Suppressor macrophage treated with lipopolysaccharide for 4 hours (primary cell): ENCODE measurements at places on chromosomes 2 and 18.

GRCh38 chr2:172578054-172578453, 22.2 kb downstream of the PDK1 start:
- DNase-seq = peak; percentile 15

GRCh38 chr2:174158003-174158402, 90.3 kb downstream of the OLA1 start:
- DNase-seq = peak; percentile 45

DNA sequence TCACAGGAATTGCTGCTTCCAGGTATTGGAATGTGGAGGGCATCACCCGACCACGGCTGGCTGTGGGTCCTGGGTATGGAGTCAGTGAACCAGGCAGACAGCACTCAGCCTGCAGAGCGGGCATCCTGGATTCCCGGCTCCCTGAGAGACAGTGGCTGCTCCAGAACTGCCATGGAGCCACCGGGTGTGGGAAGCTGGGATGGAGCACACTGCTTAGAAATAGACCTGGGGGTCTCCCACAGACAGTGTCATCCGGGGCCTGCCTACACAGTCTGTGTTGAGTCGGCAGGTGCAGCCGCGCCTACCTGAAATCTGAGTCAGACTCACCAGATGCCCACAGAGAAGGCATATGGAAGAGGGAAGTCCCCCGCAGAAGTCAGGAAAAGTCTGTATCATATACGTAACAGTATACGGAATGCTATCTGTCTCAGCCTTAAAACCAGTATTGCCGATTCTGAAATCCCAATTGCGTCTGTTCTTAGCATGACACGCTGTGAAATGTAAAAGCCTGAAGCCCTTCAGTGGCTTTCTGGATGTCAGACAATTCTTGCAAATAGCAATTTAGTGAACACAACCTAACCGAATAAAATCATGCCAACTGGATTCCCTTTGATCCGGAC, 509.7 kb upstream of the MYT1L start:
- DNase-seq = no peak

DNA sequence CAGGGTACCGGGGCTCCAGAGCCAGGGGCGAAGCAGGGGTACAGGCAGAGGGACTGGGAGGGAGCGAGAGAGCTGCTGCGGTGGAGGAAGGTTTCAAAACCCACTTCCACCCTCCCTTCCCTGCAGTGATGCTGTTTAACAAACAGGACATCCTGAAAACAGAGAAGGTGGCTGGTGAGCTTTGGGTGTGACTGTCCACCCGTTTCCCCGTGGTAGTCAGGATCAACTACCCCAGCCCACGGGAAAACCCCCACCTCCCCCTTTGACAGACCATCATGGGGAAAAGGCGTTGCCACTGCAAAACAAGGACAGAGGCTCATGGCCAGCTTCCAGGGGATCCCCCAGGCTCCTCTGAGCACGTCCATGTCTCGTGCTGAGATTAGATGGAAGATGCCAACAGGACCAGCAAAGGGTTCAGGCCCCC, 12.9 kb downstream of the TMEM185B start:
- peak; percentile 78 for DNase-seq

- DNase-seq = no peak
Observed at GRCh38 chr2:219293736-219294231, 14.6 kb downstream of the DNAJB2 start.

GRCh38 chr18:55475916-55476315, 112.1 kb downstream of the TCF4 start:
- DNase-seq = no peak

DNA sequence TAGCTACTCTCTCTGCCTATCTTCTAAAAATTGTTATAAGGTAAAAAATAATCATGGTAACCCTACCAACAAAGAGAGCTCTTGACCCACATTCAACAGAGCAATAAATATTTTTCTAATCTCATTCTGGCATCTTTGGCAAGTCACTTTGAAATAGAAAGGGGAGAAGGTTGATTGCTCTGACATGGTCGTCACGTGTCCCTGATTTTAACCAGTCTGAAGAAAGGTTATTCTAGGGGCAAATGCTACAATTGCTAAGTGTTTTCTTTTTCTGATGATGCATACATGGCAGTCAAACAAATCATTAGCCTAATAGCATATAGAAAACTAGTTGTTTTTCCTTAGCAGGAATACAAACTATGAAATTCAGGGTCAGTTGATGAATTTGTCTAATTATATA, 153.3 kb upstream of the MAP3K20 start:
- DNase-seq = no peak

- no peak for DNase-seq
Observed at GRCh38 chr18:31609886-31610285, 18.2 kb downstream of the TTR start.

DNA sequence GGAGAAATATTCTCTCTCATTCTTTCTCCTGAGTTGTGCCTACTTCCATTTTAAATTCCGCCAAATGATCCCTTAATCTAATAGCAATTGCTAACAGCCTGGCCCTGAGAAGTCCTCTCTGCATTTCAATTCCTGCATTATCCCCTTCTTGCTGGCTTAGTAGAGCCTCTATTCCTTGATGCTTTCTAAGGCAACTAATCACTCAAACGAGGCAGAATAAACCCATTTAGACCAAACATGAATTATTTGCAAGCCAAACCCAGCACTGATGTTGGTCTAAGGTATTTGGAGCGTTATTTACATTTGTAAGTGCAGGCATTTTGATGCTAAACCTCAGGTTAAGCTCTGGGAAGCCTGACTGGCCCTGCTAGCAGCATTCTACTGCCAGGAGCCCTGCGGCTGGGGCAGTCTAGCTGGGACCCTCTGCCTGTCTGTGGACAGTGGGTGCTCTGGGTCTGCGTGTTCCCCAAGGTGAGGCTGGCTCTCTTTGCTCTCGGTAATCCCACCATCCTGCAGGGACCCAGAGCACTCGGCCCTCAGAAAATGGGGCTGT, 173.1 kb upstream of the HS6ST1 start:
- no peak for DNase-seq

DNA sequence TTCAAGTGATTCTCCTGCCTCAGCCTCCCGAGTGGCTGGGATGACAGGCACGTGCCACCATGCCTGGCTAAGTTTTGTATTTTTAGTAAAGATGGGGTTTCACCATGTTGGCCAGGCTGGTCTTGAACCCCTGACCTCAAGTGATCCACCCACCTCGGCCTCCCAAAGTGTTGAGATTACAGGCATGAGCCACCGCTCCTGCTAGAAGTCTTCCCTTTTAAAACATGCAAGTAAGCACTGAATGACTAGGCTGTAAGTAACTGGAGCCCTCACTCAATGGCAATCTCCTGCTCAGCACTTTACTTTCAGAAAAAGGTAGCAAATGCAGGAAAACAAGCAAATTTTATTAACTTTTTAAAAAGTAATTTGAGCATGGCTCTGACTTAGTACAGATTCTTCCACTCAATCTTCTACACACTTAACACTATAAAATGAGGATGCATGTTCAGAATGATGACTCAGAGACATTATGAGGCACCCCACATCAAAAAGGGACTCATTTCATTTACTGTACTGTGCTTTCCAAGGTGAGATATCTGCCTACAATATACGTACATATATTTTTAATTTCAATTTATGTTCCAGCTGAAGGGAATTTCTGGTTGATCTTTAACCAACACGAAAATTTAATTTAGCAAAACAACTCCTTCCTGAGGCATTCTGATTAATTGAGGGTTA, 6.6 kb upstream of the NCK2 start:
- DNase-seq = no peak
